CD14-positive monocyte (primary cell): ENCODE measurements at places on chromosomes 12 and 14.
A peak's percentile ranks its signal among the peaks of the same experiment; 100 is the strongest.

DNA sequence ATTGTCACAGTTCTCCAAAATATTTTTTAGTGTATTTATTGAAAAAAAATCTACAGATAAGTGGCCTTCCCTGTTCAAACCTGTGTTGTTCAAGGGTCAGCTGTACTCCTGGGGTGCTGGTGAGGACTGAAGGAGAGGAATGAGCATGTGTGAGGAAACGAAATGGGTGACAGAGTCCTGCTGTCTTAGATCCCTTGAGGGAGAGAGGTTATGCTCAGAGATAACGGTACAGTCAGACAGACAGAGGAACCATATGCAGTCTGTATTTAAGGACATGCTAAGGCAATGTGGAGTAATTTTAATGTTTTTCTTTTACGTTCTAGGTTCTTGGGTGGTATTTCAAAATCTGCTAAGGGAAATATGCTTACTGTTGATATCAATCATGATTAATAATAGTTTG, 352.9 kb upstream of the RGS6 start:
- DNase-seq: no peak

GRCh38 chr14:41605550-41606281, 960 bp upstream of the LRFN5 start:
- no peak for DNase-seq

DNA sequence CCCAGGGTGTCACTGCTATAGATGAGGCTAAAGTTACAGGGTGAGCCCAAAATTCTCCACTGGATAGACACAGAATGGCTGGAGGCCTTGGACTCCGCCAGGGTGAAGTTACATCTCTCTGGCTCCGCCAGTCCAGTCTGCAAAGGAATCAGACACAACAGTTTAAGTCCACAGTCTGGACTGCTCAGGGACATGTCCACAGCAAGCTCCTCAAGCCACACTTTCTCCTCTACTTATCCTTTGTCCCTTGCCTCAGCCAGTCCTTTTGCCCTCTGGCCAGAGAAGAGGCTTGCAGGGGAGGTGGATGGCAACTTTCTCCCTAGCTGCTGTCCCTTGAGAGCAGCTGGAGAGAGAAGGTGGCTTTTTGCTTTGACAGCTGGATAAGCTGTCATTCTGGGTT, 28.0 kb downstream of the PTPRB start:
- DNase-seq: no peak

- DNase-seq: peak; percentile 89
Observed at GRCh38 chr12:53492830-53493609, 6.2 kb downstream of the MAP3K12 start.
